SW480 (cell line): ENCODE measurements at places on chromosomes 7 and 10.
A peak's percentile ranks its signal among the peaks of the same experiment; 100 is the strongest.

DNA sequence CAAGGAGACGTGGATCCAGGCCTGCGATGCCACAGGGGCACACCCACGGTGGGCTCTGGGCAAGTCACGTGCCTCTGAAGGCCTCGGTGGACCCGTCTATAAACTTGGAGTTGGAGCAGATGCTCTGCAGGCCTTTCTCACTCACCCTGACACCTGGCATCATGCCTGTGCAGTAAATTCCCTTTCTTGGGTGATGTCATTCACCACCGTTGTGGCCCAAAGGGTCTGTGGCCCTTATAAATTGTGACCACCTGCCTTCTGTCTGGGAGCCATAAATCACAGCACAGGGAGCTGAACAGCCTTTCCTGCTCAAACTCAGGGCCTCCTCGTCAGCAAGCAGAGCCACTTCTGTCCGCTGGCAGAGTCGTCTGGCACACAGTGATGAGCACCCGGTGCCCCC, 52.2 kb downstream of the GPAM start:
- DNase-seq = no peak

DNA sequence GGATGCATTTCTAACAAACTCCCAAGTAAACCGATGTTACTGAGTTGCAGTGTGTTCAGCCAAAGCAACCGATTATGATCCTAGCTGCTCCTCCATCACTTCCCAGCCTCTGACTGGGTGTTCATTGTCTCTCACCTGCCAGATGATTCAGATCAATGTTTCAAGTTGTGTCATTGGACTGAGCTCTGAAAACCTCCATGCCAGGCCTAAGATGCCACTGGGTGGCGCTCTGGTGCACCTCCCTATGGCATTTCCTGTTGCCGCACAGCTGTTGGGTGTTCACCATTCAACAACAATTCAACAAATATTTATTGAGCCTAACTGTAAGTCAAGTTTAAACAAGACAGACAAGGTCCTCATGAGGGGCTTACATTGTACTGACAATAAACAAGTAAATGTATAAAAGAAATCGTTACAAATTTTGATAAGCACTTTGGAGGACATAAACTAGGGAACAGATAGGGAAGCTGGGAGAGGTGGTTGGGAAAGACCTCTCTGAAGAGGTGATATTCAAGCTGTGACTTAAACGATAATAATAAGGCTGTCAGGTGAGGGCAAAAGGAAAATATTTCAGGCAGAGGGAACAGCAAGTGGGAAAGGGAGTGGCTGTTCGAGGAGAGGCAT, 22.8 kb downstream of the RGR start:
- peak; percentile 17 for DNase-seq

DNA sequence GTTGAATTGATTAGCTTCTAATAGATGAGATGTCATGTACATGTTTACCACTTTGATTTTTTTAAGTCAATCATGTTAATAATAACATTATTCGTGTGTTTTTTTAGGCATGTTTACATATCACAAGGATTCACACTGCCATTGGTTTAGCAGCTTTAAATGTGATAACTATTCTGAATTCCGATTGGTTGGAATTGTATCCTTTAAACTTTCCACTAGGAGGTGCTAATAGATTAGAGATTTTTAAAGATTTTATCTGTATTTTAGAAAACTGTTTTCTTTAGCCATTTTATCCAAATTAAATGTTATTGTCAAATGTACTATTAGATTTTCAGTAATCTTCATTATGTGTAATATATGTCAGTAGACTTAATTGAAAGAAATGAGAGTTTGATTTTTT, 83.2 kb downstream of the HECTD2 start:
- peak; percentile 46 for DNase-seq

GRCh38 chr10:2620827-2621521, 446.4 kb upstream of the PFKP start:
- no peak for DNase-seq

DNA sequence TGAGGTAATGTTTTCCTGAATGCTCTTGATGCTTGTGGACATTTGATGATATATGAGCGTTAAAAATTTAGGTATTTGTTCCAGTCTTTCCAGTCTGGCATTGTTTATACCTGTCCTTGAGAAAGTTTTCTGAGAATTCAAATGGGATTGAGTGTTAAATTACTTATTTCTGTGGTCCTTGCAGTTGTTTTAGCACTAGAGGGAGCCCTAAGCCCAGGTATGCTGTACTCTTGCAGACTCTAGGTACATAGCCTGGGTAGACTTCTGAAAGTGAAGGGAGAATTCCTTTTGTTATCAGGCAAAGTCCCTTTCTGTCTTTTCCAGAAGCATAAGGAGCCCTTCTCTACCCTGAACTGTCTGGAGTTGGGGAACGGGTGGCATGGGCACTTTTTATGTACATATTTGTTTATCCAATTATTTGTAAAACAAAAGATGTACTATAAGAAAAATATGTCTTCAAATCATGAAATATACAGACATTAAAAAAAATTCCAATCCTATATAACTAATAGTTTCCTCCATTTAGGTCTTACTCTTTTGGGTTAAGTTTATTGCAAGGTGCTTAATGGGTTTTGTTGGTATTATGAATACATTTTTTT, 262.1 kb downstream of the ATRNL1 start:
- DNase-seq = peak; percentile 77

GRCh38 chr7:2845034-2845592, 1.0 kb upstream of the GNA12 start:
- DNase-seq = no peak

- no peak for DNase-seq
Observed at GRCh38 chr10:16999665-17000451, 129.8 kb downstream of the CUBN start.

DNA sequence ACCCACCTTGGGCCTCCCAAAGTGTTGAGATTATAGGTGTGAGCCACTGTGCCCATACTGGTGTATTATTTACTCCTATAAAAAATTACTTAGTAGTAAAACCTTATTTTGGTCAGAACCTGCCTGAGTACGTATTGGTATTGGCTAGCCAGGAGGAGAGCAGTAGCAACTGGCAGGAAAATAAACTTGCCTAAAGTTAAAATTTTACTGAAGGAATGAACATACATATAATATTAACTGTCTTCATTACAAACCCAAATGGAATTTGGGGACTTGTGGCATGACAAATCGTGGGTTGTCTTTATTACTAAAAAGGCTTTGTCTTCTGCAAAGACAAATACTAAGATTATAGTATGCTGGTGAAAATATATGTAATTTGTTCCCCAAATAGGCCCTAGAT, 8.4 kb downstream of the RAB18 start:
- DNase-seq = no peak

DNA sequence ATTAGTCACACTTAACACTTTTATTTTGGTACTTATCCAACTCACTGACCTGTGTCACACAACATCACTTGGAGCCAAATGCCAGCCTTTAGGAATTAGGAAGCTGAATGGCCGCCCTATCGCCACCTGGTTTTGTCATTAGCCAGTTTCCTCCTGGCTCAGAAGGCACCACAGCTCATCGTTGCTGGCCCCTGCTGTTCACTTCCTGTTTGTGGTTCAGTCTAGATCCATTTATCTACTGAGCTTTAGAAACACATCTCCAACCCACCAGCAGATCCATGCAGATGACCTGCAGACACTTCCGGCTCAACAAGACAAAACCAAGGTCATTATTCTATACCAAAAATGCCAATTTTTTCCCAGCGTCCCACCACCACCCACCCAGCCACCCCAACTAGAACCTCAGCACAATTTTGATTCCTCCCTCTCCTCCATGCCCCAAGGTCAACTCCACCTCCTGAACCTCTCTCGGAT, 193.5 kb upstream of the NEBL start:
- no peak for DNase-seq

DNA sequence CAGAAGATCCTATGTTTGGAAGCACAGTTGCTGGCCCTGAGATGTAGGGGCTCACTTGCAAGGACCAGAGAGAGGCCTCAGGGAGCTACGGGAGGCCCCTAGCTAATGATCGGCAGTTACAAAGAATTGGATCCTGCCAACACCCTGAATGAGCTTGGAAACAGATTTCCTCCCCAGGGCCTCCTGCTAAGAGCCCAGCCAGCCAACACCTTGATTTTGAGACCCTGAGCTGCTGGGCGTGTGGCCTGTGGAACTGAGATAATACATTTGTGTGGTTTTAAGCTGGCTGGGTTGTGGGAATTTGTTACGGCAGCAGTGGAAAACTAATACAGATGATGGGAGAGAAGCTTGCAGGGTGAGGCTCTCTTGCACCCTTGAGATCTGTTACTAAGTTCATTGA, 3.9 kb downstream of the DOCK1 start:
- DNase-seq = no peak

DNA sequence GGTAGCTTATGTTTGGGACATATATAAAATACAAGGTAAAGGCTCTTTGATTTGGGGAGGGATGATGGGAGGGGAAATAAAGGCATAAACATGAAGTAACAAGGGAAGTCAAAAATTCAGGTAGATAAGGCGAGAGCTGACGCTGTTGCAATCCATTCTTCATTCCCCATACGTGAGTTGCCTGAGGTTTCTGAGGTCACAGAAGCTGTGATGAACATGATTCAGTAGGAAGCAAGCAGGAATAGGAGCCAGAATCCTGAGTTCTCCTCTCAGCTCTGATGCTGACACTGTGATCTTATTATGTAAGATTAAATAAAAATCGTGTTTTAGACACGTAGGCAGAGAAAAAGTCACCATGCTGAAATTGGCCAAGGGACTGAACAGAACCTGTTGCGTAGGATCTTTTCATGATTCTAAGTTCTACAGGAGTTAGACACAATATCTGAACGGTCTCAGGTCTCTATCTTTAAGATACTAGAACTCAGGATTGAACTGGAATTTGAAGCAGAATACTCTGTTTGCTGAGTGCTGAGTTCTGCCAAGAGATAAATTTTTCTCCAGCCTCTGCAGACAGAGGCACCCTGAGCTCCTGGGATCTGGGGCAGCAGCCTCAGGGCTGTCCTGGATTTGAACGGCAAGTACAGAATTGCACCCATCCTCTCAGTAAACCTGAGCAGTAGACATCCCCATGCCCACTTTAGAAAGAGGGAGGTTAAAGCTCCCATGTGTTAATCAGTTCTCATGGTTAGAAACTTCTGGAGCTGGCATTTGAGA, 21.0 kb downstream of the KLF6 start:
- DNase-seq = peak; percentile 76

DNA sequence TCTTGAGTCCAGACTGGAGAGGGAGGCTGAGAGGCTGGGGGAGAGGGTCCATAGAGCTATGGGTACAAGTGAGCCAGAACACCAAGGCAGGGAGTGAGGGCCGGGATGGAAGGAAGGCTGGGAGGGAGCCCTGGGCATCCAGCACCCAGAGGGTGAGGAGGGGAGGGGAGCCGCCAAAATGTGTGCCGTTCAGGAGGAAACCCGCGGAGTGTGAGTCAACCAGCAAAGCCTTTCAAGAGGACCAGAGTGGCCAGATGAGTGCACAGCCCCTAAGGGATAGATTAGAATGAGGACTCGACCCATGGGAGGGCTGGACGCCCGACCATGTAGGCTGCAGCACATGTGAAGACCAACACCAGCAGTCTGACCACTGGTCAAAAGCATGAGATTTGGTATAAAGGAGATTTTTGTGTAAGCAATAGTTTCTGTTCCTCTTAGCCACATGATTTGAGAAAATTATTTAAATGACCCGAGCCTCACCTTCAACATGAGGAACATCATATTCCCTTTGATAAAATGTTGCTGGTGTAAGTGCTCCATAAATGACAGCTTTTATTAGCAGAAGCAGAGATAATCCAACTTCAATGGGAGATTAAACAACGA, 179.7 kb upstream of the GRB10 start:
- no peak for DNase-seq

- no peak for DNase-seq
Observed at GRCh38 chr7:1647961-1648672, 22.0 kb upstream of the ELFN1 start.

GRCh38 chr10:52706332-52707070, 66.1 kb downstream of the MBL2 start:
- no peak for DNase-seq

DNA sequence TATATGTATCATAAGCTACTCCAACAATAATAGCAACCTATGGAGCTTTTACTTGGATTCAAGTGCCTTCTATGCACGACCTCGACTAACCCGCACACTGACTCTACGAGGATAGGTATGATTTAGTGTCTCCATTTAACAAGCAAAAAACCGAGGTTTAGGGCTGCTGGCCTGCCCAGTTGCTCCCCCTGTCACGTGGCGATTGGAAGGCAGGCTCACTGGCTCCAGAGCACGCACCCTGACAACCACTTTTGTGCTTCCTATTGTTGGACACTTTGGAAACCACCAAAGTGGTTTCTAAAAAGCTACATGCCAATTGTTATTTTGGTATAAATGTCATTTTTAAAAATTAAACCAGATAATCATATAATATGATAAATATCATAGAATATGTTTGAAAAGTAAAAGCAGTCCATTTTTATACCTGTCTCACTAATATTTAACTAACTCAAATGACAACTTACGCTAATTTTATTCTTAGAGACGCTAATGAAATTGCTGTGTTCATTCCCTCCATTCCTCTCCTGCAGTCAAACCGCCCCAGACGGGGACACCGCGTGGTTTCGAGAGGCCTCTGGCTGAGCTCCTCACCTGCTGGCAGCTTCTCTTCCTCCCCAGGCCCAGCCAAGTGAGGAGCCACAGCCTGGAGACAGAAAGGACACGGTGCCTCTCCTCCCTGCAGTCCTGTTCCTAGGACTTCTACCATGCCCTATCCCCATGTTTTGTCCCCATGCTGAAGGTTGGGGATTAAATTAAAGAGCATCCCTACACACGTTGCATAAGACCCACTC, 22.2 kb upstream of the RHEB start:
- DNase-seq = no peak

DNA sequence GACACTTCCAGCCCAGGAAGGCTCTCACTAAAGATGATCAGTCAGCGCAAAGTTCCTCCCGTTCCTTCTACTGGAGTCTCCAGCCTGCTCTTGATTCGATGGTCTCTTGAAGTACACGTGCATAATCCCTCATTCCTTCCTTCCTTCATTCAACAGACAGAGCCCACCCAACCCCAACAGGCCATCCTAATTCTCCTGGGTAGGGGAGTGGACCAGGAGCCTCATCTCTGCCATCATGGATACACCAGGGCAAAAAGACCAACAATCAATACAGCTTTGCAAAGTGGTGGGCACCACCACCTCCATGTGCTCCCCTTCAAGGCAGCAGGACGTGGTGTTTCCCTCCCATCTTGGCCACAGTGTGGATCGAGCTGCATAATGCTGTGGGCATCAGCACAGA, 446.3 kb downstream of the GRID1 start:
- DNase-seq = no peak
